NCI-H748 treated with DMSO at 0.1 percent for 48 hours (cell line): ENCODE measurements at places on chromosomes 6 and 20.

DNA sequence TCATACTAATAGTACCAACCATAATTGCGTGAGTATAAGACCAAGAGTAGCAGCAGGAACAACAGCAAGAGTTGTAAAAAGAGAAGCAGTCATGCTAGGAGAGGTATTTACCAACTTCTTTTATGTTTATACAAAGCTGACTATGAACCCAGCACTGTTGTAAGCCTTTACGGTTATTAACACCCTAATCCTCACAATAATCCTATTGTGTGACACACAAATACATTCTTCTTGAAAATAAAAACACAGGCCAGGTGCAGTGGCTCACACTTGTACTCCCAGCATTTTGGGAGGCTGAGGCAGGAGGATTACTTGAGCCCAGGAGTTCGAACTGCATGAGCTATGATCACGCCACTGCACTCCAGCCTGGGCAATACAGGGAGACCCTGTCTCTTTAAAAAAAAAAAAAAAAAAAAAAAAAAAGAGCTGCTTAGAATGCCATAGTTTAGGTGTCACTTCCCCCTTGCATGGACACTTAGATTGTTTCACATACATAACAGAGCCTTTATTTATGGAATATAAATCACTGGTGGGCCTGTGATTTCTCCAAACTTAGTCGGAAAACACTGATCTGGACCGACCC is 20.2 kb downstream of the HCK start:
- no peak for DNase-seq

- DNase-seq: no peak
Observed at GRCh38 chr6:170365593-170365992, 59.0 kb downstream of the FAM120B start.

DNA sequence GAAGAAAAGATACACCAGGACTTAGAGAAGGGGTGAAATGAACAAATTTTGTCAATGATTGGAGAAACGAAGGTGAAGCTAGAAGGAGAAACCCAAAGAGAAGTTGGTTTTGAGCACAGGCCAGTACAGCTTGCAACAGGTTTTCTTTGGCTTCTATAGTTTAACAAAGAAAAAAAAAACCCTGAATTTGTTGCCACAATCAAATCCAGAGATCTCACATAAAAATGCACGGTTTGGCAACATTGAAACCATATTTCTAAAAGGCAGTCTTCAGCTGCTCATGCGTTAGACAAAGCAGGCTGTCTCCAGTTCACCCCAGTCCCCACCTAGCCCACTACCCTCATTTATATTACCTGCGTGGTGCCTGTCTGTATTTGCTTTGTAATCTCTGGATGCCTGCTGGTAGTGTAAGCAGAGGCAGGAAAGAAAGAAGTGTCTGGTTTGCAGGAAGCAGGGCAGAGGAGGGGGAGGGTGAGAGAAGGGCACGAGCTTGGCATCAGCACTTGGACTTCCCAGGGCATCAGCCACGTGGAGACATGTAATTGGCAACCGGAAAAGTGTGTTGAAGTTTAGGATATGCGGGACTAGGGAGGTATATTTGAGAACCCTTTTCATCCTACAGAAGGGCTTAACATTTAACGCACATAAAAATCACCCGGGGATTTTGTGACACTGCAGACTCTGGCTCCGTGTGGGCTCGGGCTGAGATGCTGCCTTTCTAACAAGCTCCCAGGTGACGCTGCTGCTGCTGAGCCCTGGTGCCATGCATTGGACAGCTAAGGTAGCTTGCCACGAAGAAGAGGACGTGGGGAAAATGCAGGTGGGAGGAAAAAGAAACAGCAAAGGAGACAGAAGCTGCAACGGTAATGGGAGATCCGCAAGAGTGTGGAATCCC is 14.4 kb downstream of the PFDN4 start:
- peak; percentile 27 for DNase-seq

GRCh38 chr6:13024616-13025015 is 303.7 kb downstream of the TBC1D7 start:
- no peak for DNase-seq

GRCh38 chr20:43458422-43458924 is 777 bp downstream of the SRSF6 start:
- no peak for DNase-seq

GRCh38 chr6:112416866-112417265 is 69.7 kb downstream of the RFPL4B start:
- no peak for DNase-seq

- no peak for DNase-seq
Observed at GRCh38 chr20:36644706-36645095, 1.3 kb downstream of the SLA2 start.

GRCh38 chr6:158003910-158004700 is 22.4 kb downstream of the SYNJ2 start:
- no peak for DNase-seq

- no peak for DNase-seq
Observed at GRCh38 chr6:131001111-131001736, 61.8 kb downstream of the EPB41L2 start.
